ENCODE measurements at places on chromosomes 7 and 10.

GRCh38 chr10:34475274-34475646 lies 339.8 kb downstream of the PARD3 start:
- no peak for DNase-seq

- no peak for DNase-seq
Measured at GRCh38 chr10:86064219-86064618, 302.4 kb downstream of the GRID1 start.

GRCh38 chr10:102675666-102676533 lies 31.6 kb downstream of the TRIM8 start:
- DNase-seq = no peak

GRCh38 chr7:120278773-120279172 lies 5.8 kb downstream of the KCND2 start:
- no peak for DNase-seq

- no peak for DNase-seq
Measured at GRCh38 chr7:299628-300027, 9.7 kb downstream of the FOXL3 start.

Data from stimulated activated CD8-positive, alpha-beta memory T cell treated with anti-CD3 and anti-CD28 coated beads, Interleukin-2, amount 100 ng/mL, for 1 hour (primary cell).